GF-D8 (cell line): ENCODE measurements at places on chromosomes 2 and 18.

DNA sequence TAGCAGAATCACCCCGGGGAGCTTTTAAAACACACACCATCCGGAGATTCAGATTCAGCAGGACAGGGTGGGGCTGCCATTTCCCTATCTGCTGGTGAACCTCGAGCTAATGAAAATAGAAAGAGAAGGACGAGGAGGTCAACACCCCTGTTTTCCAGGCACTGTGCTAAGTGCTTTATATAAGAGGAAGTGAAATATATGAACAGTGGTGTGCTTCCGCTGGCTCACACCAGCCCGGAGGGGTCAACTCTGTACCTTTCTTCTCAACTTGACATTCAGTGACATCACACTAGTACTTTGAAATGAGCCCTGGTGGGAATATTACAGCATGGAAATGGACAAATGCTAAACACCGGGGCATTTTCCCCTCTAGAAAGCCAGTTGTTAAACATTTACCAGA lies 108.3 kb upstream of the LTBP1 start:
- no peak for DNase-seq

GRCh38 chr2:174856447-174856846 lies 92.2 kb upstream of the CHRNA1 start:
- DNase-seq: no peak

DNA sequence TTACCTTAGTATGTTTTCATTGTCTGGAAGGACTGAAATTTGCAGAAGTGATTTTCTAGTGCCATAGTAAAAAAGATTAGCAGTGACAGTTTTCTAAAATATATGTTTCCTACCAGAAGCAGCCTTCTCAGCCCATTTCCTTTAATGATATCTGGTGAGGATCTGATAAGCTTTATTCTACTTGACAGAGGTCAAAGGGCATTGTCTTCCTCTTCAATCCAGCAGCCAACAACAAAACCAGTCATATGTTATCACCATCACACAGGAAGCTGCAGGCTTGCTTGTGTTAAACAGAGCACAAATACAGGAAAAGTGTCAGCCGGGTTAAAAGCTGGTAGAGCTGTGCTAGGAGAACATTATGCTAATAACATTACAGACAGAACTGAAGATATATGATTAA lies 35.6 kb upstream of the ZSWIM2 start:
- peak; percentile 43 for DNase-seq

GRCh38 chr18:76252139-76252538 lies 242.9 kb downstream of the ZNF516 start:
- DNase-seq: no peak

- DNase-seq: no peak
These were observed 176.0 kb downstream of the GFPT1 start for GRCh38 chr2:69211048-69211447.

GRCh38 chr2:237475704-237476141 lies 11.3 kb upstream of the MLPH start:
- DNase-seq: no peak

- DNase-seq: no peak
These were observed 134.2 kb downstream of the WDSUB1 start for GRCh38 chr2:159152128-159152778.

DNA sequence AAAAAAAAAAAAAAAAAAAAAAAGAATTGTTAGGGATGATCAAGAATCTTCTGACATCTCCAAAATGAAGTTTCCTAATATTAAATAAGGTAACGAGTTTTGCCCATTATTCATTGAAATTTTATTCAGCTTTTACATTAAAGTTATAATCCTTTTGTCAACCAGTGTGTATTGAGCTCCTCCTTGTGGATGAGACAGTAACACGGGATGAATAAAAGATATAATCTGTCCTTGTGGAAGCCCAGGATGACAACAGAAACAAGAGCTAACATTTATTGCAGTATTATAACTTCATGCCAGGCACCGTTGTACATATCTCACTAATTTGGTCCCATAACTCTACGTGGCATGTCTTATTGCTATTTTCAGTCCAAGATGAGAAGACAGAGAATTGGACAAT lies 33.4 kb upstream of the SERPINB7 start:
- no peak for DNase-seq

GRCh38 chr18:40159141-40160017 lies 1795.7 kb upstream of the PIK3C3 start:
- DNase-seq: no peak

- no peak for DNase-seq
These were observed 59.9 kb downstream of the AGAP1 start for GRCh38 chr2:235553696-235554100.

- DNase-seq: no peak
These were observed 81.9 kb upstream of the VWC2L start for GRCh38 chr2:214328941-214329340.

- DNase-seq: no peak
These were observed 2.9 kb downstream of the ARPC2 start for GRCh38 chr2:218219934-218220333.

- no peak for DNase-seq
These were observed 415.8 kb upstream of the TRIB2 start for GRCh38 chr2:12300927-12301326.

DNA sequence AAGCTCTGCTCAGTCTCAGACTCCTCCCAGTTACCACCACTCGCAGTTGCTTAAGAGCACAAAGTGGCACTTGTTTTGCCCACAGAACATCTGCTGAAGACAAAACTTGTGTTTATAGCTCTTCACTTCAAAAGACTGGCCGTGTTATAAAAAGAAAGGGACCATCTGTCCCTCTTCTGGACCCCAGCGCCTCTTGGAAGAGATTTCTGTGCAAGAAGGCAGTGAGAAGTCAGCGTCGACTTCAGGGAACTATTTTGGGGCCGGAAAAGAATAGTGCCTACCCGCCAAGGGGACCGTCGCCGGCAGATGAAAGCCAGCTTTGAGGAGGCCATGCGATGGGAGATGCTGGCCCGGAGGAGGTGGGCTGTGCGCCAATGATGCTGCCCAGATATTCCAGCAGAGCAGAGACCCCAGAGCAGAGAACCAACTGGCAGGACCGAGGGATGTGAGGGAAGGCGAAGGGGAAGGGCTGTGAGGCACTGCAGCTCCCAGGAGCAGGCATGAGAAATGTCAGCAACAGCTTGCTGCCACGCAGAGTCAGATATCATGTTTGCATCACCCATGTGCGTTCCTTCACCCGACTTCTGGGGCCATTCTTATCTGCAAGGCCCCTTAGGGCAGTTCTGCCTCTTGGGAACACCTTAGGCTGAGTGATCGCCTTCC lies 270.9 kb downstream of the ATAD2B start:
- DNase-seq: no peak

DNA sequence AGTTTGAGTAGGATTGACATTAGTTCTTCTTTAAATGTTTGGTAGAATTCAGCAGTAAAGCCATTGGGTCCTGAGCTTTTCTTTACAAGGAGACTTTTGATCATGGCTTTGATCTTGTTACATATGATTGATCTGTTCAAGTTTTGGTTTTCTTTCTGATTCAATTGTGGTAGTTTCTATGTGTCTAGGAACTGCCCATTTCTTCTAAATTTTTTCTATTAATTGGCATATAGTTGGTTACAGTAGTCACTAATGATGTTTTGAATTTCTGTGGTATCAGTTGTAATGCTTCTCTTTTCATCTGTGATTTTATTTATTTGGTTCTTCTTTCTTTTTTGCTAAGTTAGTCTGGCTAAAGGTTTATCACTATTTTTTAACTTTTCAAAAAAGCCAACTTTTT lies 73.3 kb upstream of the DLGAP1 start:
- DNase-seq: no peak

DNA sequence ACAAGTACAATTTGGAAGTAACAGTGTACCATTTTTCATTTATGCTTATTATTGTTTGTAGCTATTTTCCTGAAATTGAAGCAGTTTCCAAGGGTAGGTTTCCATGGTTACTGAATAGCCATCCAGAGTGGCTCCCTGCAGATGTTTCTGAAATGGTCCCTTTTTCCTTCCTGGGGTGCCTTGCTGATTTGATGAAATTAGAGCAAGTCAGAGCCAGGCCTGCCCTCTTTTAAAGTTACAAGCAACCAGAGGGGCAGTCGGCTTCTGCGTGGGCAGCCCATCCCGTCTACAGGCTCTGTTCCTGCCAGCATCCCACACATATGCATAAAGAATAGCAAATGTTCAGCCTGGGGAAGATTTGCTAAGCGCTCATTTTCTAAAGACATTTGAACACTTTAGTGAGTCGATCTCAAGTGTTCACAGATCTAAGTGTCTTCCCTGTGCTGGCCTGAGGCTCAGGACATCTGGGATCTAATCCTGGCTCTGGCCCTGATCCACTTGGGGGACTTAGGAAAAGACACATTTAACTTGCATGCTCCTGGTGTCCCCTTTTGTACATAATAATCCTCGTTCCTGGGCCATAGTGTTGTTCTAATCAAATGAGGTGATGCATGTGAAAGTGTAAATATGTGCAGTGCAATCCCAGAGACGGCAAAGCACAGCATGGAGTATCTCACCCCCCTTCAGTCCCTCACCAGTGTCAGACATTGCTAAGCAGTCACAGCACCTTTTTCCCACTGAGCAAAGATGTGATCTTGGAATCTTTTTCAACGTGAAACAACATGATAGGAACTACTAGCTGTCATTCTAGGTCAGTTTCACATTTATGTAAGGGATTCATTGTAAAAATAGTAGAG lies 92.2 kb downstream of the STPG4 start:
- no peak for DNase-seq

- DNase-seq: no peak
These were observed 225.0 kb downstream of the LDLRAD4 start for GRCh38 chr18:13443552-13443951.

- no peak for DNase-seq
These were observed 8.3 kb downstream of the EHBP1 start for GRCh38 chr2:62713837-62714236.

DNA sequence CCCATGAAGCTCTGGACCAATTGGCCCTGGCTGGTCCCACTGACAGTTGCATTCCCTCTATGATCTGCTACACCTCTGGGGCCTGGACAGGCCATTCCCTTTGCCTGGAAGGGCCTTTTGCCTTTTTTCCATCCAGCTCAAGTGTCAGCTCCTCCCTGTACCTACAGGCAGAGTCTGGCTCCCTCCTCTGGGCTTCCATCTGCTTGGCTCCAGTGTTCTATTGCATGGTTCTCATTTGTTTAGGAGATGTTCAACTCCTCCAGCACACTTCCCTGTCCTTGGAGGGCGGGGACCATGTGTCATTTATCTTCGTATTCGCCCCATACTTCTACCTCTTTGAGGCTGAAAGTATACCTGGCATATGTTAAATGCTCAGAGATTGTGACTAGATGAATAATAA lies 61.1 kb downstream of the PRKCE start:
- no peak for DNase-seq

DNA sequence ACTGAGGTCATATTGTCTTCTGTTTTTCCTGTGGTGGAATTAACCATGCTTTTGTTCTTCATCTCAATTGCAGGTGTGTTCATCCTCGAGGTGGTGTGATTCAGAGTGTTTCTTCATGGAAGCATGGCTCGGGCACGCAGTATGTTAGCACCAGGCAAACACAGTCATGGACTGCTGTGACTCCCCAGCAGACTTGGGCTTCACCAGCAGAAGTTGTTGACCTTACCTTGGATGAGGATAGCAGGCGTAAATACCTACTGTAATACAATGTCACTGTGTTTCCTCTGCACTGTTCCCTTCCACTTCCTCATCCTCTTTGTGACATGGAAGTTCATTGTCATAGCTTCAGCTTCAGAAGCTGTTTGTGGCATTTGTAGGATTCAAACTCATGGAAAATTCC lies 158.7 kb downstream of the HAUS1 start:
- no peak for DNase-seq

GRCh38 chr18:52670896-52671295 lies 330.9 kb downstream of the DCC start:
- no peak for DNase-seq

GRCh38 chr18:78868330-78869316 lies 111.0 kb upstream of the SALL3 start:
- DNase-seq: no peak

DNA sequence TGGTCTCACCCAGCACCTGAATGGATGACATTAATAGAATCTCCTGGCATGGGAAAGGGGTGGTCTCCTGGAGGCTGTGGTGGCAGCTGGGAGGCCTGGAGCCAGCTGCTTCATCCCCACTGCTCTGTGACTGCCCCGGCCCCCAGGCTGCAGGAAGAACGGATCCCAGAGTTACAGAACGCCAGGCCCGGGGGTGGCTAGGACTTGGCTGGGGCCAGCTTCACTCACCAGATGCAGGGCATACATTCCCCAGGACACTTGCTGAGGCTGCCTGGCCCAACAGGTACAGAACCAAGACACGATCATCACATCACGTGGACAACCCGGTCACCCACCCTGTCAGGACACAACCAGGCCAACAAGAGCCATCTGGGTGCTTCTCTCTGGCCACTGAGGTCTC lies 178.6 kb upstream of the SALL3 start:
- DNase-seq: no peak

GRCh38 chr2:121184248-121184862 lies 100.6 kb downstream of the TFCP2L1 start:
- DNase-seq: no peak

DNA sequence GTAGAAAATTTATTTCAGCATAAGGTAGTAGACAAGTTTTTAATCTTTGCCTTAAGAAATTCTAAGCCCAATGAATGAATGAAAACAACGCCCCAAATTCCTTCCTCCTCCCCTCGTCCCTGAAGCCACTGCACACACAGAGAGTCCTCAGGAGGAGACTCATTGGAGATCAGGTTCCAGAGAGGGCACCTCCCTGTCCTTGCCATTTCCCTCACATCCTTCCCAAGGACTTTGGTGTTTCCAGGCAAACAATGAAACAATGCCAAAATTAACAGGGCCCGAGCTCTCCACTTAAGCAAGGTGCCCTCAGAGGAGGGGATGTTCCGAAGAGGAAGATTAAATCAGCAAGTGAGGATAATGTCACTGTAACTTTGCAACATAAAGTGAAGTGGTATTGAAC lies 240.7 kb downstream of the DCDC2C start:
- no peak for DNase-seq

DNA sequence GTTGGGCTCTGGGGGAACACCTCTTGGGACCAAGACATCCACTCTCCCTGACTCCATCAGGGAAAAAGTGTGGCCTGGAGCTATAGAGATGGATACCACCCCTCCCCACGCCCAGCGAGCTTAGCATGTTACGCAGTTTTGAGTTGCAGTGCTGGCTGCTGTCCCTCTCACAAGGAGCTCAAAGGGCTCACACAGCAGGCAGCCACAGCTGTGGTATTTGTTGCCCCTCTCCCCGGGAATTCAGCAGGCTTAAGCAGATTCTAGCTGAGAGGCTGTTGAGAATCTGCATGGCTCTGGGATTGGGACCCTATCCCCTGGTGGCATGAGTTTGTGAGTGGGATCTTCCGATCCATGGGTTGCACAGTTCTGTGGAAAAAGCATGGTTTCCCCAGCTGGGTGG lies 673.1 kb upstream of the FSHR start:
- DNase-seq: no peak

DNA sequence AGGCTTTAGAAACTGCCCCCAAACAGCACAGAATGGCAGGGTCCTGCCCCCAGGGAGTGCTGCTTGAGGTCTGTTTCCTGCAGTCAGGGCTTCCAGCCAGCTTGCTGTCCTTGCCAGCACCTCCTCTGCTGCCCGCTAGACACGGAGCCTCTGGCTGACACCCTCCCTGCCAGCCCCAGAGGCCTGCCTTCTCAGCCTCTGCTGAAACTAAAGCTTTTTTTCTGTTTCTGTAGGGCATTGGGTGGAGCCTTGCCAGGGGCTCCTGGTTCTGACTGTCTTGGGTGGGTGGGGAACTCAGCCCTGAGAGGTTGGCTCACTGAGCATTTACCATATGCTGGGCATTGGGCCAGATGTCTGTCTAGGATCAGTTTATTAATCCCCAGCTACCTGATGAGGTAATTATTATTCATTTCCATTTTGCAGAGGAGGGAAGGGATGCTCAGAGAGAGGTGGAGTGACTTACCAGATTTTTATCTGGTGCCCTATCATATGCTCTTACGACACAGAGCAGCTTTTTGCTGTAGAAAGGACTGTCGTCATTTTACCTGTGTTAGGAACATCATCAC lies 35.4 kb downstream of the INPP4A start:
- peak; percentile 20 for DNase-seq
